ENCODE measurements at places on chromosomes 2 and 18.

- no peak for DNase-seq
- no peak overlapping the region for H3K27ac ChIP-seq
- H3K4me3 ChIP-seq = no peak overlapping the region
- H3K27me3 ChIP-seq = no peaks in the 10 kb centered on the region
Observed at GRCh38 chr2:22454826-22455485, 930.0 kb upstream of the KLHL29 start.

DNA sequence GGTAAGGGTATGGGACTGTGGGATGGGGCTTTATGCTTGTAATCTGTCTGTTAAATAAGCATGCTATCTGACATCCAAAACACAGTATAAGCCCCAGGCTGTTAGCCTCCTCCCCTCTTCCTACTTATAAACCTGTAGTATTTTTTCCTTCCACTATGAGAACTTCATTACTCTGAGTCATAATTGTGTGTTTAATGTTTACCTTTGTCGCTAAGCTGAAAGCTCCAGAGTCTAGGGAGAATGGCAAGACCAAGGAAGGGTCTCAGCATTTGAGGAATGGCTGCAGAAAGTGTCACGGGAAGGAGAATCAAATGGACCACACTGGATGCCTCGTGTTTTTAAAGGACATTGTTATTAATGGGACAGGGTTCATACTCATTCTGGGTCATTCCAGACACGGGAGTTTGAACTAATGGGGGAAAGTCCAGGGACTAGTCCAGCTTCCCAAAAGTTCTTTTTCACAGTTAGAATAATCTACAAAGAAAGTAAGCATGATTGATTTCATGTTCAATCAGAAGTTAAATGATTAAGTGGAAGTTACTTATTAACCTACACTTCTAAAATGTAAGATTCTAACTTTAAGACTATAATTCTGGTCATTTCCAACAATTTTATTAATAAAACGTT lies 292.2 kb downstream of the AFF3 start:
- H3K27ac ChIP-seq = no peak overlapping the region
- no peaks in the 10 kb centered on the region for H3K36me3 ChIP-seq
- DNase-seq = no peak
- peaks cover 25% of the 10 kb centered on the region for H3K4me1 ChIP-seq
- H3K27me3 ChIP-seq = no peaks in the 10 kb centered on the region
- H3K4me3 ChIP-seq = no peak overlapping the region

GRCh38 chr2:118689874-118690273 lies 157.6 kb downstream of the EN1 start:
- H3K27me3 ChIP-seq = peaks cover 2% of the 10 kb centered on the region

DNA sequence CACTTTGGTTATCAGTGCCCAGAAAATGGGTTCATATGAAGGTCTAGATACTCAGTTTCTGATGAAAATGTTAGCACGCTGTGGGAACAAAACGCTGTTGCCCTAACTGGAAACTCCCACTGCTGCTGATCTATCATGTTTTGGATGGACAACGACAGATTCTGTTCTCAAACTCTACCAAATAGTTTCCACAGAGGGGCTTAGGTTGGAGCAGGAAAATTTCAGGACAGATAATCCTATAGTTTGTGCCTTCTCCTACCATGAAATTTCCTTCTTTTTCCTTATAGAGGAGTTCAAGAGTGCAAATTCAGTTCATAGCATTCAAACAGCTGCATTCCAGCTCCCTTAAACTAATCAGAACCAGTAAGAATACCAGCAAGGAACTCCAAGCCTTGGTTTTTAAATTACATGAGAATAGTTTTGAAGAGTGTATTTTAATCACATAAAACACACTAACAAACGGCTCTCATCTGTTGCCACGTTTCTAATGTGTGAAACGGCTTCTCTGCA lies 58.7 kb upstream of the RALBP1 start:
- H3K27ac ChIP-seq = no peak overlapping the region
- no peak for DNase-seq
- peaks cover 19% of the 10 kb centered on the region for H3K4me1 ChIP-seq
- no peaks in the 10 kb centered on the region for H3K27me3 ChIP-seq

GRCh38 chr2:219216535-219216915 lies 2.2 kb downstream of the ABCB6 start:
- peak overlapping the region; percentile 56 for H3K4me3 ChIP-seq
- peaks cover 2% of the 10 kb centered on the region for H3K36me3 ChIP-seq
- DNase-seq = no peak

DNA sequence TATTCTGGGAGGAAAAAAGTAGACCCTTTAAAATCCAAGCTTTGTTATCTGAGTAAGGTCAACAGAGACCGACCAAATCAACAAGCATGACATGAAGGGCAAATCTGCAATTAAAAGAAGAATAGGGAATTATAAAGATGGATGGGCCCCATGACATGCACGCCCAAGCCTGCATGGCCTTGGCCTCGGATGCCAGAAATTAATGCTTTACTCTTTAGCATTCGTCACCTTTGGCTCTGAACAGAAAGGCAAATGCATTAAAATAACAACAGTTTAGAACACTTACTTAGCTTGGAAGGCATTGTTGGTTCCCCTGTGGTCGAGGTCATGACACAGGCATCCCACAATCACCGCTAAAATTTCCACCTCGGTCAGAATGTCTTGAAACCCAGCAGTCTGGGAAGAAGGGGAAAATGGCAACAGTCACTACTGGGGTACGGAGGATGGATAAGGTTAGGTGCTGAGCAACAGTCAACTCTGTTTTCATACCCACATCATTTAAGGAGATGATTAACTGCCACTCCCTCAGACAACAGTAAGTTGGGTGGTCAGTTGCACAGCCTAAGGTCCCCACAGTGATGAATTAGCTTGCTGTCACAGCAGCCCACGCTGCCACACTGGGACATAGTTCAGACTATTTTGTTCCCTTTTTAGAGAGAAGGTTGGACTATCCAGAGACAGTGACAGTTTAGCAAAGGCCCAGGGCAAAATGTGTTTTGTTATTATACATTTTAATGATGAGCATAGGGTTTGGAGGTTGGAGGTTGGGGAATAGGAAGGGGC lies 319.1 kb downstream of the AGPS start:
- peaks cover 20% of the 10 kb centered on the region for H3K4me1 ChIP-seq
- no peak overlapping the region for H3K27ac ChIP-seq
- no peaks in the 10 kb centered on the region for H3K27me3 ChIP-seq
- DNase-seq = no peak

DNA sequence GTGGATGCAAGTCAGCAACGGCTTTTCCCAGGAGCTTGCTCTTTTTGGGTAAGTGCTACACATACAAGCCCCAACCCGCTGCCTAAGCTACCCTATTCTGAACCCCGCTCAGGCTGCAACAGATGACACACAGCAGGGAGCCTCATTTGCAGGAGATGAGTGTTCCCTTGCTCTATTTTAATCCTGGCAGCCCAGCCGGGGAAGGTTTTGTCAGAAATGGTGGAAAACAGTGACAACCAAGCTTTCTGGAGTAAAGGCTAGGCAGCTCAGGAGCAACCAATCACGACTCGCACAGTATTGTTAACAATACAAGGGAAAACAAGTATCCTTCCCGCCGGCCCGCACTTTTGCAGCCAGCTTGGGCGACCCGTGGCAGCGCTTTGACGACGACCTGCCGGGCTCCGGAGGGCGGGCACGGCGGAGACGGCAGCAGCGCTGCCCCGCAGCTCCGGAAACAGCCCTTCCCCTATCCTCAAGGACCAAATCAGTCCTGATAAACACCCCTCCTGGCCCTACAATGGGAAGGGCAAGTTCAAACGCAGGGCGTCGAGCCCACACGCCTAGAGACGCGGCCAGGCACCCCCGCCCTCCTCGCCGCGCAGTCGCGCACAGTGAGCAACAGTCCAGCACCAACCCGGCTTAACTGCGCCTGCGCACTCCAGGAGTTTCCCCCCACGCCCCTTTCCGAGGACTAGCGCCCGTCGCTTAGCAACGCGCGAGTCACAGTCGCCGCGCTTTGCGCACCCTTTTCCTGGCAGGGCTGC lies 74.3 kb upstream of the TSPYL6 start:
- no peaks in the 10 kb centered on the region for H3K36me3 ChIP-seq
- peak overlapping the region; percentile 90 for H3K4me3 ChIP-seq
- H3K27ac ChIP-seq = peak overlapping the region; percentile 46

DNA sequence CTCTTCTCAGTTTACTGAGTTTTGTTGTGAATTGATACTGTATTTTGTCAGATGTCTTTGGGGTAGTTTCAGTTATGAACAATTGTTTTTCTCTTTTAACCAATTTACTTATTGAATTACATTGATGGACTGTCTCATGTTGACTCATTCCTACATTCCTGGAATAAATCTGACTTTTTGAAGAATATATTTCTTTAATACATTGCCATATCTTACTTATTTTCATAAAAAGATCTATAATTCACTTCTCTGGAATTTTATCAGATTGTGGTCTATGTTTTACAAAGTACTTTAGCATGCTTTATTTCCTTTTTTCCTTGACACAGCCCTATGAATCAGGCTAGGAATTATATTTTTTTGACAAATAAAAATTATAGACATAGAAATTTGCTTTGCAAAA lies 268.3 kb downstream of the PLCL1 start:
- no peak overlapping the region for H3K27ac ChIP-seq
- H3K4me3 ChIP-seq = no peak overlapping the region
- H3K4me1 ChIP-seq = no peaks in the 10 kb centered on the region
- no peak for DNase-seq

GRCh38 chr2:105422801-105423200 lies 23.9 kb upstream of the FHL2 start:
- no peaks in the 10 kb centered on the region for H3K4me1 ChIP-seq
- peaks cover 9% of the 10 kb centered on the region for H3K27me3 ChIP-seq
- no peak overlapping the region for H3K4me3 ChIP-seq
- peaks cover 2% of the 10 kb centered on the region for H3K36me3 ChIP-seq

GRCh38 chr2:162403884-162404283 lies 60.0 kb downstream of the GCA start:
- no peak overlapping the region for H3K27ac ChIP-seq
- no peaks in the 10 kb centered on the region for H3K4me1 ChIP-seq
- H3K4me3 ChIP-seq = no peak overlapping the region
- no peaks in the 10 kb centered on the region for H3K36me3 ChIP-seq
- DNase-seq = no peak

Data from neural crest cell (in vitro differentiated cells).